Spleen (tissue), 13 donors: ENCODE measurements at places on chromosomes 5 and 9. TPM values are rescaled to one million over a fixed set of nuclear protein-coding genes. Genes with fewer than 3 reads are reported as not detected.

Gene RHOBTB3
- polyA plus RNA-seq: 4.5 TPM

GRCh38 chr5:167626341-167627123 lies 664.9 kb upstream of the WWC1 start:
- no peak for DNase-seq

DNA sequence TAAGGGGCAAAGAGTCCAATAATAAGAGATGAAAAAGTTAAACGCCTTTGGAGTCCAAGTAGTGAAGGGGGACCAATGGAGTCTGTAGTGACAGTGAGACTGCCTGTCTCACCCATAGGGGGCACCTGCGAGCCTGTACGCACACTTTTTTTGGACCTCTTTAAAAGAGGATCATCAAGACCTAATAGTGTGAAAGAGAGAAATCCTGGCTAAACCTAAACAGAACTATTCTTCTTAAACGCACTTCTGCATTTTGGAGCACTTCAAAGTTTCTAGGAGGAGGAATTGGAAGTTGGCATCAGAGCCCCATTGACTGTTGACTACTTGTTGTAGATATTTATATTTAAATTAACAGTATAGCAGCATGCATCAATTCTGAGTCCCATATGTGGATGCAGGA lies 636.1 kb upstream of the KLF4 start:
- DNase-seq: no peak

Gene KIF4B
- polyA plus RNA-seq: not detected

Gene SPINK13
- not detected for polyA plus RNA-seq

Gene BNIP1
- polyA plus RNA-seq: 10.6 TPM

Gene PCDHA11
- not detected for polyA plus RNA-seq

- DNase-seq: peak; percentile 83
These were observed 55.2 kb downstream of the NTNG2 start for GRCh38 chr9:132216861-132217619.

GRCh38 chr9:84315278-84315877 lies 25.2 kb downstream of the SLC28A3 start:
- no peak for DNase-seq

Gene SPINK6
- not detected for polyA plus RNA-seq

- DNase-seq: no peak
These were observed 367.6 kb downstream of the ARL15 start for GRCh38 chr5:53942724-53943123.

- peak; percentile 84 for DNase-seq
These were observed 1.6 kb downstream of the FSTL4 start for GRCh38 chr5:133610489-133611356.

- no peak for DNase-seq
These were observed 202.1 kb downstream of the PCSK5 start for GRCh38 chr9:76092572-76092971.

DNA sequence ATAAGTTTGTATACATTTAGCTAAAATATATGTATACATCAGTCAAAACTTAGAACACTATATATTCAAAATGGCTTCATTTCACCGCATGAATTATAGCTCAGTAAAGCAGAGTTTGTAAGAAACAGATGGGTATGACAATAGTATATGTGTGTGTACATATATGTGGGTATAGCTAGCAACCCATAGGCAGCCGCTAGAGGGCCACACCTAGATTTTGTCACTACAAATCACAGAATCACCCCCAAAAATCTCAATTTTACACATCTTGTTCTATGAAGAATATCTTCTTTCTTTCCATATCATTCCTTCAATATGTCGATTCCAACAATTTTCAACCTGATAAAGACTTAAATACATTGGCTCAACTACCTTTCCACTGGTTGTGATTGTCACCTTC lies 357.8 kb upstream of the CCNG1 start:
- DNase-seq: no peak

DNA sequence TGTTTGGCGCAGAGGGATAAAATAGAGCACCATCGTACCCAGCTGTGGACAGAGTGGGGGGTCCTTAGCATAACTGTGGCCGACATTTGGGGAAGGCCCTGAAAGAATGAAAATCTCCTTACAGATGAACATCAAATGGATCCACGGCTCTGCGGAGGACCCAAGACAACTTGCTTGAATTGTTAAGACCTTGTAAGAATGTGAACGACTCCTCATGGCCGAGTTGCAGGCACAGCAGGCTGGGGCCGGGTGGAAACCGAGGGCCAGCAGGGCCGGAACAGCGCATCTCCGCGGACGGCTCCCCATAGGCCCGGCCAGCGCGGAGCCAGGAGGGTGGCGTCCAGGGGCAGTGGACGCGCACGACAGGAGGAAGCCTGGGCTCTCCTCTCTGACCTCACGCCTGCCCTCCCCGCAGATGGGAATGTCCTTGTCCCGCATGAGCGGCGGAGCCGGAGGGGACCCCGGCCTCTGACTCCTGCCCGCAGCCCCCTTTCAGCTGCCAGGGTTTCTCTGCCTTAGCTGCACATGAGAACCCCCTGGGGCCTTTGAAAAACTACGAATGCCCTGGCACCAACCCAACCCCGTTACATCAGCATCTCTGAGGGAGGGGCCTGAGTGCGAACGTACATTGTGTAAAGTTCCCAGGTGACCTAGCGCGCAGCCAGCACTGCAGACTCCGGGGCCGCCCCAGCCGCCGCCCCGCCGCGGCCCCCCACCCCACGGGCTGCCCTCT lies 36.2 kb upstream of the PTCH1 start:
- peak; percentile 79 for DNase-seq

Gene WNK2
- polyA plus RNA-seq: 5.9 TPM

GRCh38 chr5:142845402-142845921 lies 75.3 kb downstream of the ARHGAP26 start:
- DNase-seq: no peak

Gene LTC4S
- polyA plus RNA-seq: 3.1 TPM

Gene MAP1B
- polyA plus RNA-seq: 0.76 TPM

Gene ECPAS
- polyA plus RNA-seq: 7.5 TPM

DNA sequence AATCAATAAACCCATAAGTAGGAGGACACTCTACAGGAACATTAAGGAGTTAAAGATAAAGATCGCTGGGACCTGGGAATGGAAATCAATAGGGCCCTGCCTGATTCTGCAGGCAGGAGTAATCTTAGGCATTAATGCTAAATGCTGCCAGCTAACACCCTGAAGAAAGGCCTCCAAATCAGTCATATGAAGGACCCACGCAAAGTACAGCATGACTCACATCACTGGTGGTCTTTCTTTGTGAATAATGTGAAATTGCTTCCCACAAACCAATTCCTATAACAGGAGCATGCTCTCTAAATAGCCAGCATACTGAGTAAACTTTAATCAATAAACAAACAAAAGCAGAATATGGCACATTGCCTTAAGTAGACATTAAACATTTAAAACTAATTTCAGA lies 172.3 kb downstream of the SEMA5A start:
- DNase-seq: no peak

Gene NDST1
- polyA plus RNA-seq: 6.1 TPM

DNA sequence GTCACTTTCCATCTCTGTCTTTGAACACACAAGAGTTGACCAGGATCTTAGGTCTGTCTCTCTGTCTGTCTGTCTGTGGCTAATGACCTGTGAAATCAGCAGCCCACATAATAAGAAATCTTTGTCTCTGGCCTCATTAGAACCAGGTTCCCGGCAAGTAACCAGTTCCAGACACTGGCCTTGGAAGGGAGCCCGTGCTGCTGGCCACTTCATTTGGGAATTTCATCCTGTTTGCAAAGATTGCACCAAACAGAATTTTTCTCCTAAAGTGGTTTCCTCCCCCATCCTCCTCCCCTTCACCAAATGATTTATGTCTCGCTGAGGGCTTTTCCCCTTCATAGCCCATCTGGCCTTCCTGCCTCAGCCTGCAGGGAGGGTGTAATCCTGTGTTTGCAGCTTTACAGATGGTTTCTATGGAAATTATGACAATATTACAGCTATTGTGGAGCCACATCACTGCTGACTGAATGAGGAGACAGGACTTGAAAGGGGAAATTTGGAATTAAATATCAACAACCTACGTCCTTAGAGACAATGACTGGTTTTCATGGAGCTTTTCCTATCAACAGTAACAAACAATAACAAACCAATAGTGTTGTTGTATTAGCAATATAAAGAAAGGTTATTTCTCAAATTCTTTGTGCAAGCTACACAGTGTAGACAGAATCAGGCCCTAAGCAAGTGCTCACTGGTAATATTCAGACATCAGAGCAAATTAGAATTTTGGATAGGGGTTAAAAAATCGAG lies 25.7 kb downstream of the DPYSL3 start:
- DNase-seq: peak; percentile 75

- no peak for DNase-seq
These were observed 344.7 kb downstream of the TAF11L14 start for GRCh38 chr5:17978954-17979353.

DNA sequence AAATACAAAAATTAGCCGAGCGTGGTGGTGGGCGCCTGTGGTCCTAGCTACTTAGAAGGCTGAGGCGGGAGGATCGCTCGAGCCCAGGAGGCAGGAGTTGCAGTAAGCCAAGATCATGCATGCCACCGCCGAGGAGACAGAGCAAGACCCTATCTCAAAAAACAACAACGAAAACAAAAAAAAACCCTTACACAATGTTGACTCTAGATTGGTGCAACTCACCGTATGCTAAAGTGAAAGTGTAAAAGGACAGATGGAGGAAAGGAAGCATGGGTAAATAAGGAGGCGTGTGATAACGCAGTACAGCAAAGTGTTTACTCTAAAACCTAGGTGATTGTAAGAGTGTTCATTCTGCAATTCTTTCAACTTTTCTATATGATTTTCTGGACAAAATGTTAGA lies 15.9 kb upstream of the RUFY1 start:
- DNase-seq: no peak

Gene RABL6
- 32.7 TPM for polyA plus RNA-seq

Gene COQ4
- 54.7 TPM for polyA plus RNA-seq

DNA sequence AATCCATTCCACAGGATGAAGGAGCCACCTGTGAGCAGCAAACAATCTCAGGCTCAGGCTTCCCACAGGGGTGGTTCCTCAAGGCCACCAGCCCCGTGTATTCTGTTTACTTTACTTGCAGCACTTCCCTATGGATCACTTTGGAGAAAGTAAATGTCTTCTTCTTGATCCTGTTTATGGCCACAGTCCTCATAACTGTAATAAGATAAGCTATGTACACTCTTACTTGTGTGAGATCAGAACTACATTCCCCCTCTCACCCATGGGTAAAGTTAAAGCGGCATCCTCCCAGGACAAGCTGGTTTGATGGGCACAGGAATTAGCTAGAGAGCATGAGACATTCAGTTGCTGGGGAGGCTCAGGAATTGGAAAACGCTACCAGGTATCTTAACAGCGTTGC lies 86.1 kb downstream of the TMEM215 start:
- no peak for DNase-seq

GRCh38 chr5:9455826-9456434 lies 89.9 kb downstream of the SEMA5A start:
- DNase-seq: no peak

GRCh38 chr5:180784497-180785097 lies 18.0 kb downstream of the MGAT1 start:
- peak; percentile 91 for DNase-seq

Gene PCDHA9
- polyA plus RNA-seq: not detected

DNA sequence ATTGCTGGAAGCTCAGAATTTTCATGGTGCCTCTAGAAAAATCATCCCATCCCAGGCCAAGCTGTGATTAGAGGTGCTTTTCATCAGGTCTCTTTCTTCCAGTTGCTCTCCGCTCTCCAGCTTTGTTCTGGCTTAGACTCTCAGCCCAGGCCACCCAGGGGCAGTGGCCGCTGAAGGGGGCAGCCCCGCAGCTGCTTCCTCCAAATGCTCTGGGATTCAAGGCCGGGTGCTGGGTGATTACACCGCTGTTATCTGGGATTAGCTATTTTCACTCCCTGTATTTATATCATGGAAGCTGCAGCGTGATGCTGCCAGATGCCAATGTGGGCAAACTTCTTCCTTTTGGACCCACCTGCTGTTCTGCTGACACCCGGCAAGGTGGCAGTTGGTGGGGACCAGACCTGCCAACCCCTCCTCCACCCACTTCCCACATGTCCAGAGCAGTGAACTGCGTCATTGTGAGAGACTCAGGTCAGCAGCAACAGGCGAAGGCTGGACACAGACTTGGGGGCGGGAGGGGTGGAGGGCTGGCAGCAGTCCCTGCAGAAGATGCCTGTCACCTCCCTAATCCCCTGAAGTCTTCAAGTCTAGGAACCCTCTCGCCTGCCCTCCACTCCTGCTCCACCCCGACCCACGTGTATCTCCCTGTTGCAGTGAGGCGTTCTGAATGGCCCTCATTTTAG lies 33.9 kb upstream of the NKX2-5 start:
- no peak for DNase-seq

Gene ADAMTS19
- 0.02 TPM for polyA plus RNA-seq

Gene LCN9
- polyA plus RNA-seq: not detected

DNA sequence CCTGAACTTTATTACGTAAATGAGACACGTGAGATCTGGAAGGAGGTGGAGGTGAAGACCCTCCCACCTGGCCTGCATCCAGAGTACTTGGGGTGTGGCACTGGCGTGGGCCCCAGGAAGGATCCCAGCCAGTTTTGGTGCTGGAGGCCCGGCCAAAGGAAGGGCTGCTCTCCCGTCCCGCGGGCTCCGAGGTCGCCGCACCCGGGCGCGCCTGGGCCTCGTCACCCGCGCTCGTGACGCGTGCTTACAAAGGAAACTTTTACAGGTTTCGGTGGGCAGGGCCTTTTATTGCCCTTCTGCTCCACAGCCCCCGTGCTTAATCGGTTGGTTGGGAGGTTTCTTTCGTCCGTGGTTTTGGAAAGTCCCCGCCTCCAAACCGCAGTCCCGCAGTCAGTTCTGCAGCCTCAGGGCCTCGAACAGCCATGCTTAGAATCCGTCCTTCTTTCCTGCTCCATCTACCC lies 29.2 kb downstream of the CDKN2A start:
- peak; percentile 79 for DNase-seq

DNA sequence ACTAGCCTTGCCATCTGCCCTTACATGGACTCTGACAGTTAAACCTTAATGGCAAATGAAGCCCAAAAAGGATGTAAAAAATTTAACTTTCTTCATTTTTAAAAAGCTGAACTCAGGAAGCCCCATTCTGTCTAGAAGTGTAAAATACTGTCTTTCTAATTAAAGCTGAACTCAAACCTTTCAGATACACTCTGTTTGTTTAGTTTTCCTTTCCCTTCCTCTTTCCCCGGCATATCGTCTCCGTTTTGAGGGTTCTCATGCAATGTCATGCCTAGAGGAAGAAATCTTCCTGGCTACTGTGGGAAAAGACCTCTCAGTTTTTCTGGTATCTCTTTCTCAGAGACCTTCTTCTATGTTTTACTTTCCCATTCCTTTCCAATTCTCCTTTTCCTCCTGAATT lies 841.5 kb downstream of the DTWD2 start:
- no peak for DNase-seq

Gene WDR31
- 0.27 TPM for polyA plus RNA-seq

Gene STPG3
- polyA plus RNA-seq: not detected

GRCh38 chr9:111728143-111728542 lies 66.6 kb downstream of the SHOC1 start:
- DNase-seq: no peak
